ENCODE measurements at places on chromosomes 3 and 15. TPM values are rescaled to one million over a fixed set of nuclear protein-coding genes. Genes with fewer than 3 reads are reported as not detected.

The MKRN3 gene
- 7.8 TPM for total RNA-seq

The STAB1 gene
- 71.9 TPM for total RNA-seq

GRCh38 chr3:42853056-42853455 is 22.6 kb downstream of the CYP8B1 start:
- DNase-seq = no peak

The COX17 gene
- total RNA-seq = 35.4 TPM

The POLQ gene
- 12.0 TPM for total RNA-seq

The CDHR4 gene
- 5.9 TPM for total RNA-seq

DNA sequence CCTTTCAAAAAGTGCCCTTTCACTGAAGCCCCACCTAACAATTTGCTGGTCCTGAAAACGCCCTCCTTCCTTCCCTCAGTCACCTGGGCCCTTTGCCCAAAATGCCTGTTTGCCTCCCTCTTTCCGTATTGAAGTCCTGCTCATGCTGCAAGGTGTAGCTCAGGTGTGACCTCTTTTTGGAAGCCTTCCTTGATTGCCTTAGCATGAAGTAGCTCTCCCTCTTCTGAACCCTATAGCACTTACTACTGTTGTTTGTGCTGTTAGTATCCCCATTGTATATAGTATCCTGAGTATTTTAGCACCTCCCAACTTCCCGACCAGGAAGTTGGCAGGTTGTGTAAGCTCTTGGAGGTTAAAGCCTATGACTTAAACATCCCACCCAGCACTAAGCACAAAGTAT is 1.7 kb downstream of the PLS1 start:
- no peak for DNase-seq

The UQCRC1 gene
- total RNA-seq = 282 TPM

- no peak for DNase-seq
Measured at GRCh38 chr15:51133140-51133765, 38.5 kb upstream of the TNFAIP8L3 start.

The DHX36 gene
- total RNA-seq = 138 TPM

GRCh38 chr15:85518979-85519761 is 138.8 kb downstream of the AKAP13 start:
- no peak for DNase-seq

GRCh38 chr3:153050978-153051377 is 111.0 kb upstream of the RAP2B start:
- DNase-seq = no peak

The PLCL2 gene
- total RNA-seq = 23.0 TPM

- no peak for DNase-seq
Measured at GRCh38 chr3:184355261-184356040, 6.0 kb downstream of the CLCN2 start.

The TTLL13 gene
- total RNA-seq = 6.8 TPM

GRCh38 chr3:154730186-154730585 is 300.2 kb upstream of the GPR149 start:
- no peak for DNase-seq

DNA sequence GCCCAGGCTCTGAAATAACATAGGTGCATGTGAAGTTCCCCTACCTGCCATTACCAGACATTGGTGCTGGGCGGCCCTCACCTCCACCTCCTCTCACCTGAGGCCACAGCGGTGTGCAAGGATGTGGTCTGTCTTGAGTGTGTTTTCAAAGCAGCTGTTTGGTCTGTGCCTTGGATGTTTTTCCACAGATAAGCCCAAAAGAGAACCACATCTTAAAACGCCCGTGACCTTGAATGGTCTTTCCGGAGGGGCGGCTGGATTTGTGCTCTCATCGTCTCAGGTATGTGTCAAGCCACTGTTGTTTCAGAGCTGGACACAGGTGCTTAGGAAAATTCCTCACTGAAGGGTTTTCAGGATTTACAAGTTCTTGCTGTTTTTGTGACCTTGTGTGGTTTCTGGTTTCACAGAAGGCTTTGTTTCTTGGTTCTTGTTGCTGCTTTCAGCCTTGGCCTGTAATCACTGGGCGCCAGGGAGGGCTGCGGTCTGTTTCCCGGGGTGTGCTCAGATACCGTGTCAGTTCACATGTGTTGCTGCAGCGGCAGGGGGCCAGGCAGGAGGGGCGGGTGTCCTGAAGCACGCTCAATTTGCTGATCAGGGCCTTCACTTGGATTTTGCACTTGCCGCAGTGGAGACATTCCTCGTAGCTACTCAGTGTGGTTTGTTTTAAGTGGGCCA is 128.4 kb downstream of the IGF1R start:
- DNase-seq = peak; percentile 86

The MOBP gene
- 8.5 TPM for total RNA-seq

All from testis (tissue), 5 donors.